ENCODE measurements at places on chromosomes 4 and X.

GRCh38 chr4:168908851-168909273 lies 101.2 kb downstream of the CBR4 start:
- DNase-seq = no peak

DNA sequence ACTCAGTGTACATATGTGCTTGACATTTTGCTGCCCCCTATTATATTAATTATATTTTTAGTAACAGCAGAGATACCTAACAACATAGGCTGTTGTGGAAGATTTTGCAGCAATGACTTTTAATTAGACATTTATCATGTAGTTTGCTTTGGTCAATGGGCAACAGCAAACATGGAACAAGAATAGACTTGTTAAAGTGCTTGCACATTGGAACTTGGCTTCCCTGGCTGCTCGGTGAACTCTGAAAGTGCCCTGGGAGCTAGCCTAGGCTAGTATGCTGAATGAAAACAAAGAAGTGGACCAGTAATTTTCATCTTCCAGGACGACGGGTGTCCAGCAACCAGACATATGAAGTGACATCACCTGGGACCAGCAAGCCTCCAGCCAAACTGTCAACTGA lies 1157.1 kb downstream of the ARAP2 start:
- DNase-seq = no peak

GRCh38 chr4:151173871-151174270 lies 74.4 kb downstream of the RPS3A start:
- DNase-seq = no peak

DNA sequence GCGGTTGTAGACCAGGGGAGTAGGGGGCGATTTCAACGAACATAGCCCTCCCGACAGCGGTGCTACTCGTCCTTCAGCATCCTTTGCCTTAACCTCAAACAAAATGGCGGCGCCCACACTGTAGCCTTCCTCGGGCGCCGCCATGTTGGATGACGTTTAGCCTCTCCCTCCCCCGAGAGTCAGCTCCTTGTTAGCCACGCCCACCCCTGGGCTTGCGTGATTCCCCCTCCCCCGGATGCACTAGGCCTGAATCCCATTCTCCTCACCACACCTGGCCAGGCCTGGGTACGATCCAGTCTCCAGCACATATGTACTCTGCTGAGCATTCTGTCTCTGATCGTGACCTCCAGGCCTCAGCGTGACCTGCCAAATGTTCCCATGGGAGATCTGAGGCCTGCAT lies 49.0 kb upstream of the ZNF157 start:
- no peak for DNase-seq

DNA sequence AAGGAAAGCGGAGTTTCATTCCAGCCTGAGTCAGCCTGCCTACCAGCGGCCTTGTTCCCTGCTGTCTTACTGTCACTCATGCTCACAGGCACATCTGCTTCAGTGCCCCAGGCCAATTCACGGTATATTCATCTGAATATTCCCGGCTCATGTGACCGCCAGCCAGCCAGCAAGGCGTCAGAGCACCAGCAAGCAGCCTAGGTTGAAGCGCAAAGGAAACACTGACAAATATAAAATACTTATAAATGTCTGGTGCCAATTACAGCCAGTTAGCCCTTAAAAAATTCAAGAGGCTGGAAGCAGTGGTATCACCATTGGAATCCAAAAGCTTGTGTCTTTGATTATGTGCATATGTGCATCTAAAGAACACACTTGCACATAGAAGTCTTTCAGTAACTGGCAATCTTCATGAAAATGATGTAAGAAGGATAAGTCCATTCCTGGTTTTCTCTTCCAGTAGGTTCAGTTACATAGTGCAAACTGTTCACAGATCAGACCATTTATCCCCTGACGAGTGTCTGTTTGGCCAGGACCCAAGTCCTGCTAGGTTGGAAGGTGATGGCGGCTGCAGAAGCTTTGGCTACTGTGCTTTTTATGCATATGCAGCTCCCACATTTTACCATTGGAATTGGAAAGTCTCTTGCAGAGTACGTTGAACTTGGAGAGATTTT lies 61.3 kb downstream of the LUZP4 start:
- DNase-seq = no peak

DNA sequence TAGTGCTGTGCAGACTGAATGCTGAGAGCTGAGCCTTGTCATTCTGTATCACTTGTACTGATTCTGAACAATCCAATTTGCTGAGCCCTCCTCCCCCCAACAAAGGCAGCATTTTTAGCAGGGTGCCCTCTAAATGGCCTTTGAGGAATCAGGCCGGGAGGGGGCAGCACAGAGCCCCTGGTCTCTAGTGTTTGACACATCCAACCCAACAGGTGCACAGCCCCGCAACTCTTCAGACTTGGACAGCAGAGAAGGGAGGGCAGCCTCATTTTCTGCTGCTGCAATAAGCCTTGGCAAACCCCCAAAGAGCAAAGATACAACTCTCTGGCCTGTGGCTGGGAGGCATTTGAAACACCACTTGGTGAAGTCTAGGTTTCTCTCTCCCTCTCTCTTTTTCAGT lies 3.4 kb downstream of the ATP1B4 start:
- peak; percentile 54 for DNase-seq

GRCh38 chr4:128355305-128355704 lies 67.7 kb upstream of the PGRMC2 start:
- DNase-seq = no peak

DNA sequence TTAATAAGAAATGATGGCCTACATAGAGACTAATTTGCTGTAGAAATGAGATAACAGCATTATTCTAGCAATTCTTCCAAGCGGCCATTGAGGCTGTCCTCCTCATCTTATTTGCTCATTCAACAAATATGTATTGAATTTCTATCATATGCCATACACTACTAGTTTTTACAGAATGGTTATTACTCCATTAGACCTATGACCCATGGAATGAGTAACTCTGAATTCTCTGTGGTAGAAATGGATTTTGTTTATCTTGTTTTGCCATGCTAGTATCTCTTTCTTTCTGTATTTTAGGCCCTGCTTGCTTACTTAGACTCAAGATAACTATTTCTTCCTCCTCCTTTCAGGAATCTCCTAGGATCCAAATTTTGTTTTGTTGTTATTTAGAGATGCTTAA lies 103.5 kb downstream of the RPA4 start:
- DNase-seq = no peak

DNA sequence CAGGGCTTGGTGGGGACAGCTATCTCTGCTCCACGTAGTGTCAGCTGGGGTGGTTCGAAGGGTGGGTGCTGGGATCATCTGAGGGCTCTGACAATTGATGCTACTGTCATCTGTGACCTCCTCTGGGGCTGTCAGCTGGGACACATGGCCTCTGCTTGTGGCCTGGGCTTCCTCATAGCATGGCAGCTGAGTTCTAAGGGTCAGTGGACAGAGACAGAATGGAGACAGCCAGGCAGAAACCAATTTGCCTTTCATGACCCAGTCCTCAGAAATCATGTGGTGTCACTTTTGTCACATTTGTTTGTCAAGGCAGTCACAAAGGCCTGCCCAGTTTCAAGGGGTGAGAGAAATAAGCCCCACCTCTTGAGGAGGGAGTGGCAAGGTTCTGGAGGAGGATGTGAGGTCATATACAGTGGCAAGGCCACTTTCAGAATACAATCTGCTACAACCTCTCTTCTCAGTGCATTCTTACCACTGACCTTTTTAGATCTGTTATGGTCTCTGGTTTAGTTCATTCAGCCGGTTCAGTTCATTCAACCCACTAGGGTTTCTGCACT lies 103.6 kb upstream of the BCOR start:
- peak; percentile 40 for DNase-seq

DNA sequence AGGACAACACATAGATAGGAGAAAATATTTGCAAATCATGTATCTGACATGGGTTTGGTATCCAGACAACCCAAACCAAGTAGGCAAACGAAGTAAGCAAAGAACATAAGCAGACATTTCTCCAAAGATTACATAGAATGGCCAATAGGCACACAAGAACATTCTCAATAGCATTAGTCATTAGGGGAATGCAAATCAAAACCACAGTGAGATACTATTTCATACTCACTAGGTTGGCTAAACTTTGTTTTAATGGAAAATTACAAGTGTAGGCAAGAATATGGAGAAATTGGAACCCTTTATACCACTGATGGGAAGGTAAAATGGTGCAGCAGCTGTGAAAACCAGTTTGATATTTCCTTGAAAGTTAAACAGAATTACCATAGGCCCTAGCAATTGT lies 74.7 kb downstream of the CHRNA9 start:
- DNase-seq = no peak

DNA sequence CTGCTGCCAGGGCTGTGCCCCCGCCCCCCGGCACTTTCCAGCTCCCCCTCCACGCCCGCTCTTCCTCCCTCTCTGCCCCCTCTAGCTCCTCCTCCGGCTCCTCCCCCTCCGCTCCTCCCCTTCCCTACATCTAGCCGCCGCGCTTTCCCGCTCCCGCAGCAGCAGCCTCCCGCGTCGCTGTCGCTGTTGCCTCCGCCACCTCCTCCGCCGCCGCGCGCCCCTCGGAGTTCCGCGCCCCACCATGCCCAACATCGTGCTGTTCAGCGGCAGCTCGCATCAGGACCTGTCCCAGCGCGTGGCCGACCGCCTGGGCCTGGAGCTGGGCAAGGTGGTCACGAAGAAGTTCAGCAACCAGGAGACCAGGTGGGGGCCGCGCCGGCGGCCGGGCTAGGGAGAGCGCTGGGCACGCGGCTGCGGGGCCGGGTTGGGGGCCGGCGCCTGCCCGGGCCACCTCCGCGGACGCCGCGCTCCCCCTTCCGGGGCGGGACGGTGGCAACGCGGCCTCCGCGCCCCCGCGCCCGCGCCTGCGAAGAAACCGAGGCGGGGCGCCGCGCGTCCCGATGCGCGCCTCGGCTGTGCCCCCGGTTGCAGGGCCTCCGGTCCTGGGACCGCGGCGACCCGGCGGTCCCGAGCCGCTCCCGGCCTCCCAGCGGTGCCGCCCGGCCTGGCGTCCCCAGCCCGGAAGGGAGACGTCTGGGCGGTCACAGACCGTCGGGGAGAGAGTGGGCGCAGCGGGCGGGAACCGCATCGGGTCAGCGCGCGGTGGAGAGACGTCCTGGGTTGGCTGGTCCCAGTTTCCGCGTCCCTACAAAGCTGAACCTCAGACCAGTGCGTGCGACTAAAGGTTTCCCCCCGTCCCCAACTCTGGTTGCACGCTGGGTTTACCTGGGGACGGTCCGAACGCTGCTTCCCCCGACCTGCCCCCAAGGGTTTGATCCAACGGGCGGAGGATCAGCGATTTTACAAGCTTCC lies at the start of gene PRPS2:
TSS of gene PRPS2 (plus strand) at position 156 of the 972 bp plus-strand sequence. CDS start at position 242, 86 bp downstream.
- DNase-seq = peak; percentile 73

- peak; percentile 41 for DNase-seq
Observed at GRCh38 chrX:153662266-153662665, 11.3 kb downstream of the PNCK start.
